ENCODE measurements at places on chromosomes 5 and 9. TPM values are rescaled to one million over a fixed set of nuclear protein-coding genes. Genes with fewer than 3 reads are reported as not detected.

- DNase-seq = no peak
Measured at GRCh38 chr5:7808998-7809397, 41.9 kb downstream of the CFAP90 start.

DNA sequence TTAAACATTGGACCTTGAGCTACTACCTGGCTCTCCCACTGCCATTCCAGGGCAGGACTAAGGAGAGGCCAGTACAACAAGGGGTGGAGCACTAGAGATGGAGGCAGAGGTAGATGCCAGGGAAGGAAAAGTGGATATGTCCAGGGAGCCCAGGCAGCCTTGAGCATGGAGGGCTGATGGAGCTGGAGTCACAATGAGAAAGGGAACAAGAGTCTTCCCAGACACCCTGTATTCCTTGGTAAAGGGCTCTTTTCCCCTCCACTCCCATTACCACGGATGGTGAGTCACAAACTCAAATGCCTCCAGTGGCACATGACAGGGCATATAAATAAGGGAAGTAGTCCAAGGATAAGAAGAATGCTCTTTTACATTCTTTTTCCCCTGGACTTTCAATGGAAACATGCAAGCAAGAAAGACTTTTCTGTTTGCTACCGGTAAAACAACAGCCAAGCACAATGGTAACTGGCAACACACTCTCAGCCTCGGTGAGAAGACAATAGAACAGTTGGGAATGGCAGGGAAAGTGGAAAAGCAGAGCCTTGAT lies 16.7 kb downstream of the ERAP1 start:
- DNase-seq = no peak

GRCh38 chr5:150645070-150645700 lies 4.7 kb downstream of the SYNPO start:
- peak; percentile 78 for DNase-seq

FBP1 gene
- total RNA-seq = 0.74 TPM

- DNase-seq = no peak
Measured at GRCh38 chr5:151571270-151572173, 19.6 kb downstream of the FAT2 start.

GRCh38 chr9:38244971-38245370 lies 147.5 kb upstream of the ALDH1B1 start:
- DNase-seq = no peak

GRCh38 chr5:174453690-174454089 lies 270.7 kb upstream of the MSX2 start:
- no peak for DNase-seq

GRCh38 chr5:126199467-126199866 lies 223.7 kb upstream of the GRAMD2B start:
- DNase-seq = no peak

PCDHA12 gene
- total RNA-seq = not detected

GRCh38 chr9:72363908-72364678 lies 915 bp downstream of the ZFAND5 start:
- DNase-seq = peak; percentile 81

GRCh38 chr5:132256086-132256782 lies 1.3 kb upstream of the PDLIM4 start:
- DNase-seq = no peak

- DNase-seq = no peak
Measured at GRCh38 chr9:1910269-1910811, 104.8 kb upstream of the SMARCA2 start.

- no peak for DNase-seq
Measured at GRCh38 chr5:128905568-128906110, 59.6 kb upstream of the SLC27A6 start.

ABLIM3 gene
- 122 TPM for total RNA-seq

ZNF367 gene
- 3.9 TPM for total RNA-seq

IL5 gene
- total RNA-seq = not detected
